ENCODE measurements at places on chromosomes 11 and 22.

- no peak for DNase-seq
Observed at GRCh38 chr11:115408036-115408921, 95.9 kb downstream of the CADM1 start.

DNA sequence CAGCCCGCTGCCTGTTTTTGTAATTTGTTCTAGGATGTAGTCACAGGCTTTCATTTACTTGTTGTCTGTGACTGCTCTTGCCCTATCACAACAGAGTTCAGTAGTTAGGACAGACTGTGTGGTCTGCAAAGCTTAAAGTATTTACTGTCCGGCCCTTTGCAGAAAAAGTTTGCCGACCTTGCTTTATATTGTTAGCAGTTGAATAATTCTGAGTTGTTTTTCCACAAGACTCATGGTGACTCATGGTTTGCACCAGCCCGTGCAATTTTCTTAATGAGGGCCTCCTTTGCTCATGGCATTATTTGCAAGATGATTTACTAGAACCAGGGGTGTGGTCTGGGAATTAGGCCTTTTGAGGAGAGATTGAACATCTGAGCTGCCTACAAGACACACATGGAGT is 110.6 kb downstream of the SCN3B start:
- peak; percentile 90 for DNase-seq

DNA sequence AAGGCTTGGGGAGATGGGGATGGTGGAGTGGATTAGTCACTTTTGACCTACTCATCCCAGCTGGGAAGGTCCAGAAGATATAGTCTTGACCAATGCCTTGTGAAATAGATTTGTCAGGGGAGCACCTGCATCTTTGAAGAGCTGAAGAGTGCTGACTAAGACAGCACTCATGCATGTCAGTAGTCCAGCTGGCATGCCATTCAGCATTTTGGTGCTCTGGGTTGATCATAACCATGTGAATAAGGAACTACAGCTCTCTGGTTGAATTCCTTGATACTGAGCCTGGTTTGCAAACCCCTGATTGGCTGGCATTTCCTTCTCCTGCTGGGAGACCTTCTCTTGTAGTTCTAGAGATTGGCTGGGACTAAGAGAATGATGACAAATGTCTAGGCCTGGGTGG is 106.8 kb upstream of the ALX4 start:
- no peak for DNase-seq

DNA sequence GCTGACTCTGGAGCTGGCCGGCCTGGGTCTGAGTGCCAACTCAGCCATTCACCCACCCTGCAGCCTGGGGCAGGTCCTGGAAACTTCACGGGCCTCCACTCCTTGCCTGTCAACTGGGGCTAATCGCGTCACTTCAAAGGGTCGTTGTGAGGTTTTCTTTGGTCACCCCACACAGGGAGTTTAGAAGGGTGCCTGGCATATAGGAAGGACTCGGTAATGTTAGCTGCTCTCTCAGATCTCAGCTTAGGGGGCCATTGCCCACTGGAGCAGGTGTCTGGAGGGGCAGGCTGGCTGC is 7.3 kb downstream of the INCENP start:
- DNase-seq = no peak

- no peak for DNase-seq
Observed at GRCh38 chr11:19800714-19801519, 88.3 kb downstream of the NAV2 start.

DNA sequence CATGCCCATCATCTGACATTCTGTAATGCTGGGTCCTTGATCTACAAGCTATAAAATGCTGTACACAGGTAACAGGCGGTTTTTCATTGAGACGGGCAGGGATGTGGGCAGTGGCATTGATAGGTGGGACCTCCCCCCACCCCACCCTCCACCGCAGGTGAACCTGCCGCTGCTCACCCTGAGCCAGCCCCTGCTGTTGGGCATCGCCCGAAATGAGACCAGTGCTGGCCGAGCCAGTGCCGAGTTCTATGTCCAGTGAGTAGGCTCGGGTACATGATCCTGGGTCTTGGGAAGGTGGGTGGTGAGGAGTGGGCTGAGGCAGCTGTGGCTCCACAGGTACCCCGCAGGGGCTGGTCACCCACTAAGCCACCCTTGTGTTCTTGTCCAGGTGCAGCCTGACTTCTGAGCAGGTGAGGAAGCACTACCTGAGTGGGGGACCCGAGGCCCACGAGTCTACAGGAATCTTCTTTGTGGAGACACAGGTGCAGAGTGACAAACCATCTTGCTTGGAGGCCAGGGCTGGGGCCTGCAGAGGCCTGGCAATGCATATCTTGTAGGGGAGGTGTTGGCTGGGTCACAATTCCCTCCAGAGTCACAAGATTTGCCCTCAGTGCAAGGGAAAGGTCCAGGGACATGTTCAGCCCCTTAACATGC is 1.1 kb upstream of the DNAJC4 start:
- DNase-seq = no peak

DNA sequence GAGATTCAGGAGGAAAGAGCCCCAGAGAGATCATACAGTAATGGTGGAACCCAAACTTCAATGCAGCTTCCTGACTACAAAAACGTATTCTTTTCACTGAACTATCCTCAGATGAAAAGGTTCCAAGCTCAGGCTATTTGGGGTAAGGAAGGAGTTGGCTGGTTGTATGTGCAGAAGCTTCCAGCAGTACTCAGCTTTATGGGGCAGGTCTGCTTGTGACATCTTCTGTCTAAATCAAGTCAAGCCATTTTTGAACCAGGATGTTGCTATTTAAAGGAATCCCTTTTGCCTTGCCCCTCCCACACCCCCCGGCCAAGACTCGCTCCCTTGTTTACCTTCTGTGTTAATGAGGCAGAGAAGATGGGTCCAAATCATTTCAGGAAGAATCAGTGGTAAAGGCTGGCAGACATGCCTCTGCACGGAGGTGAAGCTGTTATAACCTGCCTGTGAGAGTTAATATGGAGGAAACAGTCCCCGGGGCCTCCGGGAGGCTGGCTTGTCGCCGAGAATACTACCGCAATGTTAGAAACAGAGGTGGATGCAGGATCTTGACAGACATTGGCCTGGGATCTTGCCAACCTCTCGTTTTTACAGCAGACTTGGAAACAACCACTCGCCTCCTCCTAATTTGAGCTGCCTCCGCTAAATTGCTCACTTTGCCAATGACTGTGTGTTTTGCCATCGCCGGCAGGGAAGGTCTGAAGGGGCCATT is 45.4 kb downstream of the TIMP3 start:
- DNase-seq = no peak

GRCh38 chr11:133900176-133901105 is 55.1 kb upstream of the SPATA19 start:
- no peak for DNase-seq

DNA sequence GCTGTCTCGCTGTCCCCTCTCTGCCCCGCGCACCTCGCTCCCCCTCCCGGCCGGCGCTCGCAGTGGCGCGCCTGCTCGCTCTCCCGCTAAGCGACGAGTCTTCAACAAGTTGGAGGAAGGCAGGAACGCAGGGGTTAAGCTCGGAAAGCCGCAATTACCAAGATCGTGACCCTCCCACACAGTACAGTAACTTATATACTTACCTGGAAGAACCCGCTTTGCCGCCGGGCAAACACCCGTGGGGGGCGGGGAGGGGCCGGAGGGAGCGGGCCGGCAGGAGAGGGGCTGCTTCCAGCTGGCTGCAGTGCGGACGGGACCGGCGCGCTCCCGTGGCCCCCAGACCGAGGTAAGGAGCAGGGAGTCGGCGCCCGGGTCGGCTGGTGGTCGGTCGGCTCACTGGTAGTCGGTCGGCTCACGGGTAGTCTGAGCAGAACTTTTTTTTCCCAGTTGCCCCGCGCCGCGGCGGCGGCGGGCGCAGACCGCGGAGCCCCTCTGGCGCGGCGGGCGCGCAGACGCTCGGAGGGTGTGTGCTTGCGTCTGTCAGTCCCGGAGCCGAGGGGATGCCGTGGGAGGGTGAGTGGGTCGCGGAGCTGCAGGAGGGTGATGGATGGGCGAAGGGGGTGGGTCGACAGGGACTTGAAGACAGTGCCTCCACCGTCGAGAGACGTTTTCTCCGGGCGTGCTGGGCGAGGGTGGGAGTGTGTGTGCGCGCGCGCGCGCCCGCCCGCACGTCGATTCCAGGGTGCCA is 101.2 kb upstream of the HSD17B12 start:
- DNase-seq = no peak

GRCh38 chr11:133443206-133443747 is 89.0 kb downstream of the OPCML start:
- DNase-seq = no peak

All from amniotic epithelial cell (primary cell).